ENCODE measurements at places on chromosomes 2 and 18.
A peak's percentile ranks its signal among the peaks of the same experiment; 100 is the strongest.

- no peak for DNase-seq
These were observed 2.8 kb upstream of the ZNF532 start for GRCh38 chr18:58861861-58862301.

GRCh38 chr18:76442413-76443171, 52.5 kb downstream of the ZNF516 start:
- DNase-seq, result no peak

- no peak for DNase-seq
These were observed 18.6 kb upstream of the TMEM131 start for GRCh38 chr2:98014379-98014778.

GRCh38 chr2:216404010-216404618, 8.2 kb upstream of the SMARCAL1 start:
- no peak for DNase-seq

DNA sequence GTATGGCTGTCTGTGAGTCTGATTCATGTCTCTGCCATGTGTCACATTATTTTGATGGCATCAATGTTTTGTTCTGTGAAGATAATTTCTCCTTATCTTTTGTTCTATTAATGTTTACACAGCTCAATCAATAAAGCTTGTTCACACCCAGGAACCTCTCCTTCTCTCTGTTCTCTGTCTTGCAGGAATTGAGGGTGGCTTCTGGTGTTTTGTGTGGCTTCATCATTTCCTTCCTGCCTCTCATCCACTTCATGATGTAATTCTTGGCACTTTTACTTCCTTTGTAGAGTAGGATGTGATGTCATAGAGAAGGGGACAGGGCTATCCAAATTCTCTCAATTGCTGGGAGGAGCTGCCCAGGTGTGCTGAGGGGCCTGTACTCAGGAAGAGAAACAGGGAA, 27.2 kb downstream of the ASXL3 start:
- no peak for DNase-seq

GRCh38 chr2:67393237-67393636, 3.9 kb upstream of the ETAA1 start:
- DNase-seq, result no peak

- DNase-seq, result no peak
These were observed 195.9 kb downstream of the SEPTIN10 start for GRCh38 chr2:109417701-109418335.

DNA sequence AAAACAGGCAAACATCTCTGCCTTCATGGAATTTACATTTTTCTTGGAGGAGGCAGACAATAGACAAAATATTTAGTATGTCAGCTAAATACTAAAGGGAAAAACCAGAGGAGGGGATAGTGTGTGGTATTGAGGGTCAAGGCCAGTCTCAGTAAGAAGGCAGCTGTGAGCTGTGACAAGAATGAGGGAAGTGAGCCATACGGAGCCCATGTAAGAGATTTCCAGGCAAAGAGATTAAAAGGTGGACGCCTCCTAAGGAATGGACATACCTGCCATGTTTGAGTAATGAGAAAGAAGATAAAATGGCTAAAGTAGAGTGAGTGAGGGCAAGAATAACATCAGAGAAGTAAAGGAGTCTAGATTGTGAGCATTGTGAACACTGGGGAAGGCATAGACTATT, 2.2 kb upstream of the SCN2A start:
- no peak for DNase-seq

GRCh38 chr18:9474108-9474982, 968 bp upstream of the RALBP1 start:
- DNase-seq, result no peak

GRCh38 chr18:13598591-13598990, 127.8 kb downstream of the FAM210A start:
- no peak for DNase-seq

DNA sequence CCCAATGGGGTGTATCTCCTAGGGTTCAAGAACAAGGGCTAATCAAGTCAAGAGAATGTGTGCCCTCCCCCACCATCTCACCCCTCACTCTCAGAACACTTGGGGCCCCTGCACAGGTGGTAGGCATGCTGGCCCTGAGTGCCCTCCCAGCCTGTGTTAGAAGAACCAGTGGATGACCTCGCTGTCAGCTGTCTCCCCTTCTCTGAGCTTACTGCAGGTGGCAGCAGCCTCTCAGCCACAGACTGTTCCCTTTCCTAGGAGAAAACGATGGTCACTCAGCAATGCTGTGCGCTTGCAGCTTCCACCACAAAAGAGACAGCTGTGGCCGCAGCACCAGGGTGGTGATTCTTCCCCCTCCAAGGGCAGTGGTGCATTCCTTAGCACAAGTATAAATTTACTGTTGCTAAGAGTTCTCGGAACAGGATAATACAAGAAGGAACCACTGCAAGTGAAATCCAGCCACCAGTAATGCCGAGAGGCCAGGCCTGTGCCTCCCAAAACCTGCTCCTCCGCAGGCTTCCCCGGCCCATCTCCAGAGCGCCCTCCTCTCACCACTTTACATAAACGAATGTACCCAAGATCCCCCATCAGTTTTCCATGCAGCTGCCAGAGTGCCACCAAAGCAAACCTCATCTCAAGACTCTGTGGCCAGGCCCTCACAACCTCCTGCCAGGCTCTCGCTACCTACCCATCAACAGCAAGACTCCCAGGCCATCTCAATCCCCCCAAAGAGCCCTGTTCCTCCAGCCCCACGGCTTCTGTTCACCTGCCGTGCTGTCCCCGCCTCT, 935 bp upstream of the RAMP1 start:
- DNase-seq, result no peak

DNA sequence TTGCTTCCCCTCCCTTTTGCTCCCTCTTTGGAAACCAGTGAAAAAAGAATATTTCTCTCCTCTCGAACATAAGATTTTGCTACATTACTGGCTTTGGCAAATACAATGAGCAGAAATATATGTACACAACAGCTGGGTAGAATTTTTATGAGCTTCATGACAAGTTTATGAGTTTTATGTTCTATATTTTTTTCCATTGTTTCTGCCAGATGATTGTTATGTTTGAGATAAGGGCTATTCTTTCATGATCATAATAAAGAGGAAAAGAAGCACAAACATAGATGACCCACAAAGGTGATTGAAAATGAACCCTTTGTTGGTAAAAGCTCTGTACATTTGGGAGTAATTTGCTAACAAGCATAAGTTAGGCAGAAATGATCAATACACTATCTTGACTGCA, 14.8 kb upstream of the TFPI start:
- no peak for DNase-seq

DNA sequence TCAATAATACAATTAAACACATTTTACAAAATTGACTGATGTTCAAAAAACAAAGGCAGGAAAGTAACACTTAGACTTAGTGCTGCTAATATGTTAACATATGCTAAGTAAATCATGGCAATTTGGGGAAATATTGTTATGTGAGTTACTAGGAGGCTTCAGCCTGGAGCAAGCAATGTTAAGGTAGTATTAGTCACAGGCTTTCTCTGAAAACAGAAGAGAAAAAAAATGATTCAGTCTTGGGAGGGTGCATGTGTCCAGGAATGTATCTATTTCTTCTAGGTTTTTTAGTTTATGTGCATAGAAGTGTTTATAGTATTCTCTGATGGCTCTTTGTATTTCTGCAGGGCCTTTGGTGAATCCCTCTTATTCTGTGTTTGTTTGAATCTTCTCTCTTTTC, 345.8 kb upstream of the TFPI start:
- DNase-seq, result no peak

DNA sequence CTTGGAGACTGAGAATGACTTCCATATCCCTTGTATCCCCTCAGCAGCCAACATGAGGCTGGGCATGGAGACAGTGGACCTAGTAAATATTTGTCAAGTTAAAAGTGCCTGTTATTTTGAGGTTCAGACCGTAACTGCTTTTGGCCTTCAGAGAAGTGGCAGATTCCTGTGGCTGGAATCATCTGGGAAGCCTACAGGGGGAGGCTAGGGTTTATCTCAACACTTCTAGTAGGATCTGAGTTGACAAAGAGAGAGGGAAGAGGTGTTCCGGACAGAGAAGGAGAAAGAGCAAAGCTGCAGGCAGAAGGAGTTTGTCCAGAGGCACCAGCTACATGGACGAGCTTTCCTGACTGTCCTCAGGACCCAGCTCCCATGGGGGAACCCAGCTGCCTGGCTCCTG, 27.0 kb downstream of the SLC14A2 start:
- no peak for DNase-seq

GRCh38 chr2:231709636-231709980, 1.3 kb downstream of the PTMA start:
- peak; percentile 55 for DNase-seq

DNA sequence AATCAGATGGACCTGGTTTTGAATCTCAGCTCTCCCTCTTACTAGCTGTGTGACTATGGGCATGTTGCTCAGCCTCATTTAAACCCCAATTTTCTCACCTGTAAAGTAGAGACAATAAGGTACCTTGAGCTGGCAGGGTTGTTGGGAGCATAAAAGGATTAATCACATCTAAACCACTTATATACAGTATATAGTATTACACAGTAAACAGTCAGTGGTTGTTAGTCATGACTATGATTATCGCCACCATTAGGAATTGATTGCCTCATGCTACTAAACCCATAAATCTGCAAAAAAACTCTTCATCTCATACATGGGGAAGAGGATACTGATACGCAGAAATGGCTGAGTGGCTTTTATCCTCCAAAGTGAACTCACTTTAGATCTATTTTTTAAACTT, 65.8 kb downstream of the INO80D start:
- DNase-seq, result no peak

GRCh38 chr2:18912225-18912888, 323.0 kb upstream of the NT5C1B start:
- DNase-seq, result no peak

DNA sequence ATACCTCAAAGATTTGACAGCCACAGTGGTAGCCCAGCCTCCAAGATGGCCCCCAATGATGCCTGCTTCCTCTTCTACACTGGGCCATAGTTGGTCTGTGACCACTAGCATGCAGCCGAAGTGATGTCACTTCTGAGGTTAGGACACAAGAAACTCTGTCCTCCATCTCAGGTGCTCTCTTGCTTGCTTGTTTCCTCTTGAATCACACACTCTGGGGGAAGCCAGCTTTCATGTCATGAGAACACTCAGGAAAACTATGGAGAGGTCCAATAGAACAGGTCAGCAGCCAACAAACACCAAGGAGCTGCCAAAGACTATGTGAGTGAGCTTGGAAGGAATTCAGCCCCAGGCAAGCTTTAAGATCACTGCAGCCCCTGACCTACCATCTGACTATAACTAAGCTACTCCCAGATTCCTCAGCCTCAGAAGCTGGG, 3.3 kb upstream of the ADAM17 start:
- no peak for DNase-seq

DNA sequence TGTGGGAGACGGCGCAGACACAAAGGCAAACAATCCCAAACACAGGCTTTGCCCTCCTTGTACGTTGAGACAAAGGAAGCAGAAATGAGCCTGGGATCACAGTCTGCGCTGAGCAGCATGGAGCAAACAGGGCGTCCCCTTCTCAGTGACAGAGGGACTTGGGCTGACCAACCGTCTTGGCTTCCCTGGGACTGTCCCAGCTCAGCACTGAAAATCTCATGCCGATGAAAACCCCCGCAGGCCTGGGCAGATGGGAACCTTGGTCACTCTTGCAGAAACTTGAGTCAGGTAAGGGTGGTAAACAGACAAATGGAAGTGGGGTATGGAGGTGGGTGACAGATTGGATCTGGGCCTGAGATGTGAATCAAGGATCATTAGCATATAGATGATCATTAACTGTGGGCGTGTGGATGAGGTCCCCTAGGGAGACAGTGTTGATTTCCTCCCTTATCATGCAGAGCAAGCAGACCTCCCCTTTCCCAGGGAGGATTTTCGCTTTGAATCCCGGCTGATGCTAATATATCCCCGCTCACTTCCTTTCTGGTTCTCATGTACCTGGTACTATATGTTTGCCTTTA, 19.1 kb upstream of the SH3BP4 start:
- DNase-seq, result no peak

- no peak for DNase-seq
These were observed 47.9 kb upstream of the KCNF1 start for GRCh38 chr2:10863837-10864236.

DNA sequence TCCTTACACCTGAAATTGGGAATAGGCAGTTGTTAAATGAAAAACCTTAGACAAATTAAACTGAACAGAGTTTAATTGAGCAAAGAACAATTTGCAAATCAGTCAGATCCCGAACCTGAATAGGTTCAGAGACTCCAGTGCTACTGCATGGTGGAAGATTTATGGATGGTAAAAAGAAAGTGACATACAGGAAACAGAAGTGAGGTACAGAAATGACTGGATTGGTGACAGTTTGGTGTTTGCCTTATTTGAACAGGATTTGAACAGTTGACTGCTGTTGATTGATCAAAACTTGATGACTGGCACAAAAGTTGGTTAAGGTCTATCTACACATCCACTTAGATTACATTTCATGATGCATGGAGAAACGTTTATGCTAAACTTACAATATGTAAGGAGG, 248.8 kb downstream of the HNMT start:
- DNase-seq, result no peak

DNA sequence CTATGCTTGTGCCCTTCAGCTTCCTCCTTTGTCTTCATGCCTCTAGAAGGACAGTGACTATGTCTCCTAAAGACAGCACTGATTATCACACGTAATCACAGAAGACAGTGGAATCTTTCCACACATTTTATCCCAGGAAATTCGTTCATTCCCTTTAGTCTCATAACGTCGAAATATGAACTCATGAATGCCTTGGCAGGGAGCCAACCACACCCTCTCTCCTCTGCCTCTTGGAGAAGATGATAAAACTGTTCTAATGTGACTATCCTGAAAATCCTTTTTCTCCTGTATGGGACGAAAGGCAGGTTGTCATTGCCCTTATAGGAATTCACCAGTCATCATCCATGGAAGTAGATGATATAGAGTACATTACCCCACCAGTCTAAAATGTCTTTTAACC, 726.6 kb upstream of the FANCL start:
- DNase-seq, result no peak

GRCh38 chr2:23745726-23746105, 181.2 kb downstream of the ATAD2B start:
- no peak for DNase-seq

GRCh38 chr2:609449-609848, 67.8 kb downstream of the TMEM18 start:
- no peak for DNase-seq

DNA sequence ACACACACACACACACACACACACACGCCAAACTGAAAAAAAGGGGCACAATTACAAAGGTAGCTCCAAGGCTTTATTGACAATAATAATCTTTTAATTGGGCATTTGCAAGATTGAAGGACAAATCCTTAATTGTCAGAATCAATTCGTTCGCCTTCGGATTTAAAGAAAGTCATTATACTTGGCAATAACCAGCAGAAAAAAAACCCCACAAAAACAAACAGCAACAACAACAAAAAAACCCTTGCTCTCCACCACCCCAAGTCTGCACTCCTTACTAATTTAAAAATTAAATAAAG, 1.8 kb upstream of the HOXD8 start:
- DNase-seq, result no peak

DNA sequence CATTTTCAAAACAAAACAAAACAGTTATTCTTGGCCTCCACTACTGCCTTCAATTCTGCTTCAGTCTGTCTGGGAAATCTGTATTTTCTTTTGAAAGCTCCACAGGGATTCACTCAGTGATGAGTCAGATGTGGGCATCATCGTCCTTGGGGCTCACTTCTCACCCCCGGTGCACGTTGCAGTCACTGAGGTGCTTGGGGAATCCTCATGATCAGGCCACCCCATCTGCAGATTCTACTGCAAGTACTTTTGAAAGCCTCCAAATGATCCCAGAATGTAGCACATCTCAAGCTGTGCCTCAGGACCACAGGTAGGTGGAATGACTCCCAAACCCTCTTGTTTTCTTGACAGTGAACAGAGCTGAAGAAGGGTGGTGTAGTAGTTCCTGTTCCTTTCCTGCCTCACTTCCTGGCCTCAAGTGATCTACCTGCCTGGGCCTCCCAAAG, 34.3 kb downstream of the LPIN2 start:
- no peak for DNase-seq

Data from activated gamma-delta T cell (primary cell).